ENCODE measurements at places on chromosomes 12 and 14.

GRCh38 chr14:61050417-61050816 lies 69.4 kb downstream of the SLC38A6 start:
- no peak for DNase-seq

DNA sequence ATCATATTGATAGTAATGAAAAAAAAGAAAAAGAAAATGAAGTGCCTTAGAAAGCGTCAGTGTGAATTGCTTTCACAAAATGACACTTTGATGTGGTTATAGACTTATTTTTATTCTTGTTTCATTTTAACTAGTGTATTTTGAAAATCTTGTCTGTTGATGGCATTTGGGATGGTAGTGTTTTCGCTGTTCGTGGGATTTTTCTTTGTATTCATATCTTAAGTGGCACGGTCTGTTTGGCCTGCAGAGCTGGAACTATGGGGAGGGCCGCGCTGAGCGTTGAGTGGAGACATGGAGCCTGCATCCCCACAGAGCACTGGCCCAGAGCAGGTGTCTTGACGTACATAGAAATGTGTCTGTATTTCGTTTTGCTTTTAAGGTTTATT lies 61.6 kb downstream of the WDR20 start:
- DNase-seq = no peak

GRCh38 chr12:93273834-93274564 lies 103.7 kb upstream of the NUDT4 start:
- no peak for DNase-seq

DNA sequence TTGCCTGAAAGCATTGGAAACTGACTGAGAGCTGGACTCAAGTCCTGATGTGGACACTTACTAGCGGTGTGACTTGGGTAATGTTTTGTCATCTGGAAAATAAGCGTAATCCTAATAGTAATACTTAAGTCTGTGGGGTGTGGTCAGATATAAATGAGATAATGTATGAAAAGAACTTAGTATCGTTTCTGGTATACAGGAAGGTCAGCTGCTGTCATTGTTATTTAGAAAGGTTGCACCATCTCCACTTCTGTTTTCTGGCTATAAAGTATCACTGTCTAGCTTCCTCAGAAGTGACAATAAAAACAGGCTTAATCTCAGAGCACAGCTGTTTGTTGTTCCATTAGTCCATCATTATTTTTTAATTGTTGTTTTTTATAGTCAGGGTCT lies 34.1 kb upstream of the TUBA1C start:
- DNase-seq = no peak

DNA sequence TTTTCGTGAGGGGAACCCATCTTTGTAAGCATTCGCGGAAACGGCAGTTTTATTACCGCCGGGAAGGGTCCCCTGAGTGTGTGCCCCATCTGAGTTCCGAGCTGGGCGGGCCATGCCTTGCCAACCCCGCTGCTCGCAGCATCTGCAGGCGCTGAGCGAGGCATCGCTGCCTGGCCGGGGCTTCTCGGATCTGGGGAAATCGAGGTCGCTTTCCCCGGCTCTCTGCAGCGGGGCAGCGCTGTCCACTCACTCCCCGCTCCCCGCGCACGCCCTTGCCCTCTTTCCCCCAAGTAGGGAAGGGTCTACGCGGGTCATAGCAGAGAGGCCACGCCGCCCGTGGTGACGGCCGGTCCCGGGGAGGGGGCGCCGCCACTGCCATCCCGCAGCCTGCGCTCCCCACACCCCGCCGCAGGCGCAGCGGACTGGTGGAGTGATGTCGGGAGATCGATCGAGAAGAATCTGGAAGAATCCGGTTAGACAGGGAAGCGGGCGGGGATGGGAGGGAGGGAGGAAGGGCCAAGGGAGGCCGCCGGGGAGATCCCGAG lies 507 bp upstream of the FKBP4 start:
- no peak for DNase-seq

GRCh38 chr14:68696266-68696665 lies 96.6 kb downstream of the ZFP36L1 start:
- no peak for DNase-seq

- DNase-seq = no peak
Measured at GRCh38 chr14:96205059-96205977, 679 bp downstream of the BDKRB2 start.

DNA sequence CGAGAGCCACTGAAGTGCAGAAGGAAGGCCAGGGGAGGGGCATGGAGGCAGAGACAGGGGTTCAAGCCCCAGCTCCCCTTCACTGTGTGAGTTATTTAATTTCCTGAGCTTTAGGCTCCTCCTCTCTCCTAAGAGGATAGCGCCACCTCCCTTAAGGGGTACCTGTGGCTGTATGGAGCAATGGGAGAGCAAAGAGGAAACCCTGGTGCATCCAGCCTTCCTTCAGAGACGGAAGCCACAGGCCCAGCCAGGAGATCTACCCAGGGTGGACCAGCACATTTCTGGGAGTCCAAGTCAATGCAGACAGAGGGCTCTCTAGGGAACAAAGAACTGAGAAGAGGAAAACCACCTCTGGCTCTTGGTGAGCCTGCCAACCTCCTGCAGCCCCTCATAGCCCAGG lies 90.3 kb downstream of the ZFP36L1 start:
- DNase-seq = no peak

DNA sequence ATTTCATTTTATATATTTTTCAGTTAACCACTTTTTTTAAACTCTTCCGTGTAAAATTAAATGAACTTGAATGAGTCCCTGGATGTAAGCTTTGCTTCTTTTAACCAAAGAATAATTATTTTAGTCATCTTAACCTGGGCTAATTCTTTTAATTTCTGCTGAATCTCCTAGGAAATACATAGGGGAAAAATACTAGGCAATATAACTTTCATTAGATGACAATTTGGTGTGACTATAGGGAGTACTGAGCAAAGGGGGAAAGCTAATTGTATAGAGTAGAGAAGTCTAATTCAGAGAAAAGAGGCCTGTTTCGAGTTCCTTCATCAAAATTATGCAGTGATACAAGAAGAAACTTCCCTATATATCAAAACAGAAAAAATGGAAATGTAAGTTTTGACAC lies 388.1 kb downstream of the NOVA1 start:
- DNase-seq = no peak

DNA sequence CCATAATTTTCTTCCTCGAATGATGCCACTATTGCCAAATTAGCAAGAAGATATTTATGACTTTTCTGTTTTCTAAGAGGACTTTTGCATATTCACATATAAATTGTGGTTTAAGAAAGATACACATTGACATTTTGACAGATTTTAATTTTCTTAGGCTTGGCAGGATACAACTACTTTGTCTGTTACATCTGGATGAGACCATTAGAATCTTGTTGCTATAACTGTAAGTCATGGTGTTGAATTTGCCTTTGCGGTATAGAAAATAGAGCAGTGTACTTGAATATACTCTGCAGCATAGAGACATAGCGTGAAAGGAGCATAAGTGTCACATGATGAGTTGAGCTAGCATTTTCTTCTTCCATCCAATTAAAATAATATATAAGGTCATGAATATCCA lies 169.3 kb downstream of the FUT8 start:
- no peak for DNase-seq

DNA sequence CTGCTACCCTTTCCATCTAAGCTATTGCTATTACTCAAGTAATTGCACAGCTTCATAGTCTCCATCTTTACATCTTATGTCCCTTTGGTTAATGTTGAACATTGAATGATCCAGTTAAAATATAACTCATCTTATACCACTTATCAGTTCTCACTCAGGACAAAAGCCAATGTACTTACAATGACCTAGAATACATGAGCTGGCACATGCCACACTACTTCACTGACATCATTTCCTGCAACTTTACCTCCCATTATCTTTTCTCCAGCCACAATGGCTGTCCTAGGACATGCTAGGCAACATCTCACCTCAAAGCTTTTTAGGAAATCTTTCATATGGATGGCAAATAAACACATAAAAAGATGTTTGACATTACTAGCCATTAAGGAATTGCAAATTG lies 309.2 kb downstream of the FOXG1 start:
- DNase-seq = no peak

DNA sequence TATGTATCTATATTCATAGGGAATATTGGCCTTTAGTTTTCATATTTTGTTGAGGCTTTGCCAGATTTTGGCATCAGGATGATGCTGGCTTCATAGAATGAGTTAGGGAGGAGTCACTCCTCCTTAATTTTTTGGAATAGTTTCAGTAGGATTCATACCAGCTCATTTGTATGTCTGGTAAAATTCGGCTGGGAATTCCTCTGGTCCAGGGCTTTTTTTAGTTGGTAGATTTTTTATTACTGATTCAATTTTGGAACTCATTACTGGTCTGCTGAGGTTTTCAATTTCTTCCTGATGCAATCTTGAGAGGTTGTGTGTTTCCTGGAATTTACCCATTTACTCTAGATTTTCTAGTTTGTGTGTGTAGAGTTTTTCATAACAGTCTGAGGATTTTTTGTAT lies 175.2 kb downstream of the EPS8 start:
- DNase-seq = no peak

DNA sequence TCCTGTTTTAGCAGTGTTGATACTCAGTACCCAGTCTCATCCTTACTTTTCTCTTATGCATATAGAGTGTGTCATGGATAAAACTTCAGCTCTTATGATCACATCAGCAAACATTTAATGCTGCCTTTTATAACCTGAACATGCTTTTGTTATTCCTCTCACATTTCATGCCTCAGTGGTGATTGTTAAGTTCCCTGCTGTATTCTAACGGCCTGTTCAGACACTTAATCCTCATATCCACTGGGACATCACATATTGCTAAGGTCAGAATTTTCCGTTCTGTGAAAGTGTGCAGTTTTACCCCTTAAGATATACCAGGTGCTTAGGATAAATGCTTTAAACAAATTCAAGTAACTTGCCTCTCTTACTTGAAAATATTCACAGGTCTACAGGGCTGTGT lies 268.7 kb upstream of the SEL1L start:
- no peak for DNase-seq

DNA sequence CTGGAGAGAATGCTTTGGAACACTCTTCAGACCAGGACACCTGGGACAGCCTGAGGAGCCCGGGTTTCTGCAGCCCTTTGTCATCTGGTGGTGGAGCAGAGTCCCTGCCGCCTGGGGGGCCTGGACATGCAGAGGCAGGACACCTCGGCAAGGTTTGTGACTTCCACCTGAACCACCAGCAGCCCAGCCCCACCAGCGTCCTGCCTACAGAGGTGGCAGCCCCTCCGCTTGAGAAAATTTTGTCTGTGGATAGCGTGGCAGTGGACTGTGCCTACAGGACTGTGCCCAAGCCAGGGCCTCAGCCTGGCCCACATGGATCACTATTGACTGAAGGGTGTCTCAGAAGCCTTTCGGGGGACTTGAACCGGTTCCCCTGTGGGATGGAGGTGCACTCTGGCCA lies 21.1 kb downstream of the CINP start:
- no peak for DNase-seq

GRCh38 chr12:53365245-53365904 lies 14.6 kb upstream of the SP1 start:
- peak; percentile 55 for DNase-seq

DNA sequence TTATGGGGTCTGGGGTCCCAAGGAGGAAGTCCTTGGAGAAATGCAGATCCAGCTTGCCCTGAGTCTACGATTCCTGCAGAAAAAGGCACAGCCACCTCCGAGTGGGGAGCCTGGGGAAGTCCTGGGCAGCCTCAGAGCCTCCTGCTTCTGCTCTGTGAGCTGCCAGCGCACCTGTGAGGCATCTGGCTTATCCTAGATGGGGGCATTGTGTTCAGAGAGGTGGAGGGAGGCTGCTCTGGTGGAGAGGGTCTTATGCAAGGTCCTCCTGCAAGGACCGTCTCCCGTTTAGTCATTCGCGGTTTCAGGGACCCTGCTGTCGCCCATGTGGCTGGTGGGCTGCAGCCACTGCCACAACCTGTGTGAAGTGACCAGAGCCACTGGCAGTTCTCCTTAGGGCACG lies 53.0 kb upstream of the PRMT8 start:
- DNase-seq = no peak

GRCh38 chr12:131139363-131140068 lies 185.8 kb downstream of the ADGRD1 start:
- DNase-seq = no peak
